ENCODE measurements at places on chromosomes 5 and 9.
A peak's percentile ranks its signal among the peaks of the same experiment; 100 is the strongest.

- no peak for DNase-seq
These were observed 65.5 kb downstream of the SECISBP2 start for GRCh38 chr9:89383721-89384300.

DNA sequence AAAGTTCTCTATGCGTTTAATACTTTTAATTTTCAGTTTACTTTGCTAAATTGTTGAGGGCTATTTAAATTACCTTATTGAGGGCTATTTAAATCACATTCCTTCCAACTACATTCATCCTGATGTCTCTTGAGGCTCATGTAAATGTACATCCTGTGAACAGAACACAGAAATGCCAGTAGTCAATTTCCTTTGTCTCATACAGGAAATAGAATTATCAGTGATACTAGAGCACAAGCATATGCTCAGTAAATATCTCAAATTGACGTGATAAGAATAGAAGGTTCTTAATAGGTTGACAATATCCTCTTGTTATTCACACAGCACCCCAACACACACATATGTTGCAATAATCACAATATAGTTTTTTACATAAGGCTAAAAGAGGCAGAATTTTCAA lies 449.0 kb downstream of the CYLC2 start:
- DNase-seq = no peak

DNA sequence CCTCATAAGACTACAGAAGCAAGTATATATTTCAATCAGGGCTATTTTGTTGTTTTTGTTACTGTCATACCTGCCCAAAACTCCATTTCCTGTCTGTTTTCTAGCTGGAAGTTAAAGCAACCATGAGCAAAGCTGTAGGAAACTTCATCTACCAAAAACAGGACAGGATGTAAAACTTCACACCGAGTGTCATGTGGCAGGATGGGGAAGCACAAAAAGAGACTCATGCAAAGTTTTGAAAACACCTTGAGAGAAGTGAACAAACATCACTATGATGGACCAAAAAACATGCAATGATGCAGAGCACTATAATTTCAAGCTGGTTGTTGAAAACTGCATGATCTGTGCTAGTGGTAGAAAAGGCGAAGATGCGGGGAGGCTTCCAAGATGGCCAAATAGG lies 6.3 kb upstream of the GZMA start:
- DNase-seq = no peak

GRCh38 chr5:37637165-37637845 lies 202.5 kb downstream of the GDNF start:
- no peak for DNase-seq

DNA sequence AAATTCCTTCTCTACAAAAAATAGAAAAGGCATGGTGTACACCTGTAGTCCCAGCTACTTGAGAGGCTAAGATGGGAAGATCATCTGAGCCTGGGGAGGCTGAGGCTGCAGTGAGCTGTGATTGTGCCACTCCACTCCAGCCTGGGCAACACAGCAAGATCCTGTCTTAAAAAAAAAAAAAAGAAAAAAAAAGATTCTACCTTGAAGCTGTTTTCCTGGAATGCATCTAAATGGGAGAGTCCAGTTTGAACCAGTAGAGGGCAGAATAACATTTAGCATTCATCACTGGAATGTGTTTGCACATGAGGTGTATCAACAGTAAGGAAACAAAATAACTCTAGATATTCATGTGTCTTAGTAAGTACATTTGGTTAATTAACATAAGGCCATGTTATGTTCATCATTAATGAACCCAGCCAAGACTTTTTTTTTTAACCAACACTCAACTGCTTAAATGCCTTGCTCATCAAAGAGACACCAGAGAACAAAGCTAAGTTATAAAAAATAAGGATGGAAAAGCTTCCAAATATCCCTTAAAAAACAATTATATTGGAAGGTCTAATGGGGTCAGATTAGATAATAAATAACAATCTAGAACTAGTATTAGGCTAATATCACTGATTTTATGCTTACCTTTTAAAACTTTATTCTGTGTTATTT lies 16.1 kb downstream of the IFNE start:
- no peak for DNase-seq

DNA sequence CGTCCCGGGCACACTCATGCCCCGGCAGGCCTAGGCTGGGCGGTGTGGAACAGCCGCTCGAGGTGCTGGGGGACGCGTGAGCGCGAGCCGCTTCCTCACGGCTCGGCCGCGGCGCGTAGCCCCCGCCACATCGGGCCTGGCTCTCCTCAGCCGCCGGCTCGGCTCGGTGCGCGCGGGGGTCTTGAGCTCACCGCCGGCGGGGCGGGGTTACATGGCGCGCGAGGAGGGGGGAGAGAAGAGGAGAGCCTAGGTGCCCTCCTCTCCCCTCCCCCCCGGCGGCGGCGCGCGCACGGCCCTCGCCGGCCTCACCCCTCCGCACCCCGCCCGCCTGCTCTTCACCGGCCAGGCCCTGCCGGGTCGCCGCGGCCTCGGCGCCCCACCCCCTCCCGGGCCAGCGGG lies 7.7 kb downstream of the RANBP6 start:
- DNase-seq = peak; percentile 39

- no peak for DNase-seq
These were observed 18.2 kb downstream of the HNRNPH1 start for GRCh38 chr5:179605026-179605833.

- DNase-seq = no peak
These were observed 828.1 kb upstream of the GRAMD2B start for GRCh38 chr5:125595095-125595494.

- no peak for DNase-seq
These were observed 529.3 kb upstream of the TYRP1 start for GRCh38 chr9:12163723-12164458.

DNA sequence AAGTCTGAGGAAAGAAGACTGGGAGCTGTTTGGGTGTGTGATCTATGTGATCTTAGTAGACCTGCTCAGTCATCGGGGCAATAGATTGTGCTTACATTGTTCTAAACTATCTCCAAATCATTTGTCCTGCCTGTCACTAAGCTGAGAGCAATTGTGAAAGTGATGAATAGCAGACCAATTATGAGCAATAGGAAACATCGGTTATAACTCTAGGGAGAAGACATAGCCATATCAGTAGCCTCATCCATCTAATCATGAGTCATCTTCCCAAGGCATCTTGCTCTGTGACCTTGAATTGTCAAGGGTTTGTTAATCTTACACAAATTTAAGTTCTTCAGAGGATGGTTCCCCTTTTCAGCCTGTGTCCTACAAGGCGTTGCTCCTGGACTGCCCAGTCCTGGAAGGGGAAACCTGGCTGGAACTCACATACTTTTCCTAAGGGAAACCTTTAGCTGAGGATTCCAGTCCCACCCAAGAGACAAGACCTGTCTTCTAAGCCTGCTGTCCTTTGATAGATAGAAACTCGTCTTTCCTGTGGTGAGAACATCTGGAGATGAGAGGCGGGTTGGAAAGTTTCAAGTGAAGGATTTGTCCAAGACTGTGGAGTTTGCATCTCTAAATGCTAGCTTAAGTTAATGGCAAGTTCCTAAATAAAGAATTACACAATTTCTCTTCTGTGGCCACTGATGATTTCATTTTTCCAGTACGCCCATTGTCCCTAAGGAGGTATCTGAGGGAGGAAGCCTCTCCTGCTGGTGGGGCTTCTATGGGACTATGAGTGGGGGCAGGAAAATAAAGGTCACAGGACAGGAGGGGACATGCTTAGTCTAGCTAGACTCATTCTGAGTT lies 53.9 kb upstream of the TRIM32 start:
- no peak for DNase-seq

- no peak for DNase-seq
These were observed 19.4 kb downstream of the LAMC3 start for GRCh38 chr9:131028221-131028884.

GRCh38 chr5:122030251-122030650 lies 47.8 kb downstream of the LOX start:
- no peak for DNase-seq

DNA sequence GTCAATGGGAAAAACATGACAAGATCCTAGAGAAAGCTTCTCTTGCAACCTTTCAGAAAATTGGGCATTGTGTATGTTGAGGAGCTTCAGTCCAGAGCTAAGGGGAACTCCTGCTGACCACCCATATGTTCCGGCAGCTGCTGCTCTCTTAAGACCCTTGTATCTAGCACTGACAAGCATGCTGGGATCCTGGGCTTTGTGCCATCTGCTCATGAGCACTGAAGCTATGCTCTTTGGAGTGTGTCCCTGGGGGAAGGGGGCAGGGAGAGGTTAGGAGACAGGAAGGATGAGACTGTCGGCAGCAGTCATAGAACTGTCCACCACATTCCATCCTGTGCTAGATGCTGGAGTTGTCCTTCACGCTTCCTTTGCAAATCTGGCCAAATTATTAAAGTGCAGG lies 109.3 kb downstream of the JAKMIP2 start:
- DNase-seq = no peak

DNA sequence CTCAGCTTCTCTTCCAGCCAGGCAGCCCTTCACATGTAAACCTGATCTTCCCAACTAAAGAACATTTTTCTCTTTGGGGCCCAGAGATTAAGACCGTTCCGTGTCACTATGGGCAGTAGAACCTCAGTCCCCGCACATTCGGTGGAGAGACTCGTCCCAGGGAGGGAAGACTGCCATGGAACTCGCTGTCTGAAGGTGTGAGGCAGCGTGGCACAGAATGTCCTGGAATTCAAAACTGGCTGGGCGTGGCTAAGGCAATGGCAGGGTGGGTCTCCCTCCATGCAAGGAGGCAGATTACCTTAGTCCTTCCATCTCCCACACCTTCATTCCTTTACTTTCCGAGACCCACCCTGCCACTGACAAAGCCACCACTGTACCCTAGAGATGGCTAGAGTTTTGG lies 57.4 kb upstream of the ZNF354A start:
- DNase-seq = no peak

DNA sequence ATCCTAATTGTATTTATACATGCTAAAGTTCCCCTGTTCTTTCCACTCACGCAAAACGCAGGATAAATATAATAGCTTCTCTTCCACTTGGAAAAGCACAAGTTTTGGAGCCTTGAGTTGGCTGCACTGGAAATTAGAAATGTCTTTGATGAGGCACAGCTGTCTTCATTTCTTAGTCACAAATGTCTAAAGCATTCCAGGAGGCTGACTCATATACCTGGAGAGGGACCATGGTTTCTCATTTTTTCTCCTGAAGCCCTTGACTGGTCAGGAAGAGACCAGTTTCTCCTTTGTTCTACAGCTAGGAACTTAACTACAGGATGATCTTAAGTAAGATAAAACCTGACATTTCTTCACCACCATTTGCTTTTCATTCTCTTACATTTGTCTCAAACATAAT lies 16.2 kb downstream of the MTX3 start:
- no peak for DNase-seq

DNA sequence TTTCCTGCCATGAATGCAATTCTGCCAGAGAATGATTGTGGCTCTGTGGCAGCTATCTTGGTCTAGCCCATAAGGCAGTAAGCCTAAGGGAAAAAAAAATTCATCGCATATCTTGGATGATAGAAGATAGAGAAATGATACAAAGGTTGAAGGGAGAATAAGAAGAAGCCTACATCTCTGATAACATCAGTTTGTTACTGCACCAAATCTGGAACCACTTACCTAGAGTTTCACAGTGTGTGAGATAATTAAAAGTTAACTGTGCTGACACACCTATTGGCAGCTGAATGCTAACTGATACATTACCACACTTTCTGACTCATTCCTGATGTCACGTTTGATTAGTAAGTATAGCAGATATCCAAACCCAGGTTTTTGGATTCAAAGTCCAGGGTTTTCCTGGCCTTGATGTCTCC lies 91.6 kb upstream of the TAF11L2 start:
- DNase-seq = no peak

- no peak for DNase-seq
These were observed 15.7 kb downstream of the SQSTM1 start for GRCh38 chr5:179836225-179837019.

GRCh38 chr9:89358376-89358916 lies 40.1 kb downstream of the SECISBP2 start:
- DNase-seq = no peak

DNA sequence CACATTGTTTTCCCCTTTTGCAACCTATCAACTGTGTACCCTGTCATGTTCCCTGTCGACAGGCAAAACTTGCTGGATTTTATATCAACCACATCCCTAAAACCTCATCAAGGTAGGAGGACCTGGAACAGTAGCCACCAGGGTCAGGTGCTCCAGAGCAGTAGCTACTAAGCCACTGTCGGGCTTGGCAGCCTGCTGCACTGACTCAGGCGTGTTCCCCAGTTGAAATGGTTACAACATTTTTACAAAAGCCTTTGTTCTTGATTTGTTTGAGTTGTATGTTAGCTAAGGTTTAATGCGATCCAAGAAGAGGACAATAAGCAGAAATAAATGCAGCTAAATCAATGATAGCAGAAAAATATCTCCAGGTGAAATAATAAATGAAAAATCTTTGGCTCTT lies 407.4 kb upstream of the TLE4 start:
- no peak for DNase-seq

- DNase-seq = no peak
These were observed 156.7 kb upstream of the TLX3 start for GRCh38 chr5:171152382-171152781.

DNA sequence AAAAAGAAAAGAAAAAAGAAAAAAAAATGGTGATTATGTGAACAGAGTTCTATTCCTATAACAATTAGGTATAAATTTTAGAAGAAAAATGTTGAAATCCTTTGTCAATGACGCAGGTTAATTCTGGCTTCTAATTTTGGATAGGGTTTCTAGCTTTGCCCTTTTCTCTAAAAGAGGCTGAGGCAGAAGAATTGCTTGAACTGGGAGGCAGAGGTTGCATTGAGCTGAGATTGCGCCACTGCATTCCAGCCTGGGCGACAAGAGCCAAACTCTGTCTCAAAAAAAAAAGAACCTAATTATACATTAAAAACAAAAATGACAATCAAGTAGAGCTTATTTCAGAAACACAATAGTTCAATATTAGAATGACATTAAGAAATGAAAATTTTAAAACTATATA lies 2.9 kb downstream of the STXBP1 start:
- no peak for DNase-seq

- DNase-seq = no peak
These were observed 113.0 kb downstream of the KLHL3 start for GRCh38 chr5:137622850-137623249.

DNA sequence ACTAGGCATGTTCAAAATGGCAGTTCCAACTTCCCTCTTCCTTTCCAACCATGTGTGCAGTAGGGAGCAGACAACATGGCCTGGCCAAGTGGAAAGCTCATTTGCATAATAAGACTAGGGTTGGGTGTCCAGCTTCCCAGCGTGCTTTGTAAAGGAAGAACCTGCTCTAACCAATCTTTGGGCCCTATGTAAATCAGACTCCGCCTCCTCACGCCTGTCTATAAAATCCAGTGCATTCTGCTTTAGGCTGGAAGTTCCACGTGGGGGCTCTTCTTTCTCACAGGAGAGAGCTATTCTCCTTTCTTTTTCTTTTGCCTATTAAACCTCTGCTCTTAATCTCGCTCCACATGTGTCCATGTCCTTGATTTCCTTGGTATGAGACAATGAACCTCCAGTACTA lies 83.4 kb downstream of the GCNT1 start:
- no peak for DNase-seq

DNA sequence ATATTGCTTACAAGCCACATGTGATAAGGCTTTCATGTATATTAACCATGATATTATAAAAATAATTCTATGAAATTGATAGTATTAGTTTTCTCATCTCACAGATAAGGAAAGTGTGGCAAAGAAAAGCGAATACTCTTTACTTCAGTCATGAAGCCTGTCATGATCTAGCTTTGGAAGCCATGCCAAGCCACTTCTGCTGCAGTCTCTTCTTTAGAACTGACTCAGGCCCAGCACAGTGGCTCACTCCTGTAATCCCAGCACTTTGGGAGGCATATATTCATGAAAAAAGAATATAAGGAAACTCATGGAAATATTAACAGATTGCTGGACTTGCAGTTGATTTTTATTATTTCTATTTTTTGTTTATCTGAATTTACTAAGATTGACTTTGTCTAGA lies 42.9 kb upstream of the PJA2 start:
- DNase-seq = no peak
